ENCODE measurements at places on chromosomes 5 and 9.

GRCh38 chr5:167533814-167534795 is 757.3 kb upstream of the WWC1 start:
- DNase-seq = no peak

DNA sequence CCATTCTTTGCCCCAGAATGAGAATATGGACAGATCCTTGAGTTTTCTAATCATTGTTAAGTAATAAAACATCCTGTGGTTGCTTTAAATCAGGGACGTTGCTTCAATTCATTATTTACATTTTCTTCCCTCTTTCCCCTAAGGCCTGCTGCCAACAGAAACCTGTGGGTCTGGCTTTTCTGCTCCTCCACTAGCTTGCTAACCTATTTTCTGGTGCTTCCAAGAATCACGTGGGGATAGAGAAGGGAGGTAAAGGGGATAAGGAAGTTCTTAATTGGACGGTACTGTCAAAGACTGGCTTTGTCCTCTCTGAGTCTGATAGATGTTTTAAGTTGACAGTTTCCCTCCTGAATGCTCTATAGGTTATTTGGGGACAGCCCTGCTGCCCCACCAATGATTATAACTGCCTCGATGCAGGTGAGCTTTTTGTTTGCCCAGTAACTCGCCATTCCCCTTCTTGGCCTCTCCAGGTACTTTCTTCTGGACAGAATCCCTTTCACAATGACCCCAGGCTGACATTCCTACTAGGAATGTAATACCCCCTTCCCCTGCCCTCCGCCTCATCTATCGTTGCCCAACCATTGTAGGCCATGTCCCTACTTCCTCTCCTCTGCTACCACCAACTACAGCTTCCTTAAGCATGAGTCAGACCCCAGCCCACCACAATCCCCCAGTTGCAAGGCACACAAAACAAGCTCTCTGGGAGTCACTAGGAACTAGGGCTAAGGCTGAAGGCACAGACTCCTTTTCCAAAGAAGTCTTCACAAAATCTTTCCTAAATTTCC is 19.9 kb upstream of the CPEB4 start:
- no peak for DNase-seq

- DNase-seq = no peak
Observed at GRCh38 chr5:72882989-72883388, 66.5 kb downstream of the TNPO1 start.

DNA sequence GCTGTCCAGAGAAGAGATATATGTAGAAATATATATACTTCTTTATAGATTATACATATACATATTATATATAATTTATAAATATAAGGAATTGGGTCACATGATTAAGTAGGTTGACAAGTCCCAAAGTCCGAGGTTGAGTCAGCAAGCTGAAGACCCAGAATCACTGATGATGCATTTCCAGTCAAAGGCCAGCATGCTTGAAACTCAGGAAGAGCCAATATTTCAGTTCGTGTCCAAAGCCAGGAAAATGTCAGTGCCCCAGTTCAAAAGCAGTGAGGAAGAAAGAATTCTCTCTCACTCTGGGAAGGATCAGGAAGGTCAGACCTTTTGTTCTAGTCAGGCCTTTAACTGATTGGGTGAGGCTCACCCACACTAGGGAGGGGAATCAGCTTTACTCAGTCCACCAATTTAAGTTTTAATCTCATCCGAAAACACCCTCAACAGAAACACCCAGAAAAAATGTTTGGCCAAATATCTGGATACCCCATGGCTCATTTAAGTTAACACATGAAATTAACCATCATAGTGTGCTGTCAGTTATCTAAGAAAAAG is 42.0 kb upstream of the LVRN start:
- no peak for DNase-seq

GRCh38 chr5:102867992-102868662 is 113.0 kb downstream of the PAM start:
- no peak for DNase-seq

DNA sequence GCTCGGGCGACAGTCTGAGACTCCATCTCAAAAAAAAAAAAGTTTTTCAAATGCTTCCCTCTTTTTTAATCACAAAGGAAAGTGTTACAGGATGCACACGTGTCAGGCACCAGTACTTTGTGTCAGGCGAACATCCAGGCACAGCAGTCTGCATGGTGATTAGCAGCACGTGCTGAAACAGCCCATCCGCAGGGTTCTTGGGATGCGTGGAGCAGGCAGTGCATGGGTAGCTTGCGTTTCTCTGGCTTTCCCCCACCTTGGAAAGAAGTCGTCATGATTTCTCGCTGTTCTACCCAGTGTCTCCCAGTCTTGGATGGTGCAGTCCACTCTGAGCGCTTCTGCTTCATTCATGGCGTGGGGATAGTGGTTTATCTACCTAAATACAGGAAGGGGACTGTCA is 35.4 kb downstream of the GPR107 start:
- no peak for DNase-seq

GRCh38 chr5:42851481-42851880 is 39.8 kb upstream of the SELENOP start:
- DNase-seq = no peak

DNA sequence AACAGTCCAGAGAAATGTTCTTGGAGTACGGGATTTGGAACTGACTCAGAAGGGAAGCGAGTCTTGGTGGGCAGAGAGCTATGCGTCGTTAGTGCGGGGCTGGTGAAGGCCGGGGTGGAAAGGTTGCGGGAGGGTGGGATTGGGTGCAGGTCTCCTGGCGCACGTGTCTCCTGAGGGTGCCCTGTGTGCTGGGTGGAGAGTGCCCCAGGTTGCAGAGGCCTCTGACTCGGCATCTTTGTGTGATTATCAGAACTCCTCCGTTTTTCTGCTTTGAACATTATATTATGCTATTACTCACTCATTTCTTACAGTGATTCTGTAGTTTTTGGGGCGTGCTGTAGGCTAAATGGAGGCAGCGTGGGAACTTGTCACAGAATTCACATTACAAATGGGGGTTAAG is 11.4 kb downstream of the CEP72 start:
- no peak for DNase-seq

DNA sequence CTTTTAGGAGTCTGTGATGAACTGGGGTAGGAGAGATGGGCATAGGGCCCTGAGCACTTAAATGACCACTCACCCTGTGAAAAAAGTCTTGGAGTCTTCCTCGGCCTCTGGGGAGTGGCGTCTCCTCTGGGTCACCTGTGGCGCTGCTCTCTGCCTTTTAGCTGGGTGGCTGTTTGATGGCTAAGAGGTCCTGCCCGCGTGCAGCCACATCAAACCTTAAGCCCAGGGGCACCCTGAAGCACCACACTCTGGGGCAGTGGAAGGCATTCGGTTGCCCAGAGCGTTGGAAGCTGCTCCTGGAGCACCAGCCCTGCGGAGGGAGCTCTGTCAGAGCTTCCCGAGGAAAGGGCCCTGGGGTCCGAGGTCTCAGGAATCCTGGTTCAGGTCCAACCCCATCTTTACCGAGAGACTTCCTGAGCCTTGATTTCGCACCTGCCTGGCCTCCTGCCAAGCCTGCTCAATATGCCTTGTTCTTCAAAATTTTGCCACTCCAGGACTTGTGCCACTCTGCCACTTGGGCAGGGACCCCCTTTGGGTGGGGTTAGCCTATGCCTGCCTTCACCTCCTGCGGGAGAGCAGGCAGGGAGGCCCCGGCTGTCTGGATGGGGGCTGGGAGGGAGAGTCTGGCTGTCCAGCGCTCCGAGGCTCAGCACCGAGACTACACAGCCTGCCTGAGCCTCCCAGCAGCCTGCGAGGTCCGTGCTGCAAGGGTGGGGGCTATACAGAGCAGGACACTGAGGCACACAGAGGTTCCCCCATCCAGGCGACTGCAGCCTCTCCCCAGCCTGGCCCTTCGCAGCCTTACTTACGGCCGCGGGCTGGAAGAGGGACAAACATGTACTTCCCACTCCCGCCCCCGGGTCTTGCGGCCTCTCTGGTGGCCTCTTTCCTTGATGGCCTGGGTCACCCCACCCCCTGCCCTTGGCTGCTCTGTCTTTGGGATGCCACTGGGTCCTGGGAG is 63.4 kb upstream of the RNU6ATAC start:
- no peak for DNase-seq

DNA sequence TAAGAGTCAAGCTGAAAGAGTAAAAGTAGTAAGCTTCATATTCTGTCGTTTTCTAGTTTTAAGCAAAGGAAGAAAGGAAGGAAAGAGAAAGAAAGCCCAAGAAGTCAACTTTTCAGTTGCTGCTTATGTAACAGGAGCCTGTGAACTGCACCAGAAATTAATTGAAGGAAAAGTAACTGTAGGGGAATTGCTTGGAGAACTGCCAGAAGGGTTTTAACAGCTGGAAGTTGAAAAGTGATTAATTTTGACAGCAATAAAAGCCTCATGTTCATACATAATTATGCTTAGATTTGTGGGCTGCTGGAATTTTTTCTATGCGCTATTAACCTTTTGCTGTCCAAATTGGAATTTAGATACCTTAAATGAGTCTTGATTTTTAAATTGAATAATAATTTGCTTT is 255.7 kb downstream of the ENC1 start:
- no peak for DNase-seq

DNA sequence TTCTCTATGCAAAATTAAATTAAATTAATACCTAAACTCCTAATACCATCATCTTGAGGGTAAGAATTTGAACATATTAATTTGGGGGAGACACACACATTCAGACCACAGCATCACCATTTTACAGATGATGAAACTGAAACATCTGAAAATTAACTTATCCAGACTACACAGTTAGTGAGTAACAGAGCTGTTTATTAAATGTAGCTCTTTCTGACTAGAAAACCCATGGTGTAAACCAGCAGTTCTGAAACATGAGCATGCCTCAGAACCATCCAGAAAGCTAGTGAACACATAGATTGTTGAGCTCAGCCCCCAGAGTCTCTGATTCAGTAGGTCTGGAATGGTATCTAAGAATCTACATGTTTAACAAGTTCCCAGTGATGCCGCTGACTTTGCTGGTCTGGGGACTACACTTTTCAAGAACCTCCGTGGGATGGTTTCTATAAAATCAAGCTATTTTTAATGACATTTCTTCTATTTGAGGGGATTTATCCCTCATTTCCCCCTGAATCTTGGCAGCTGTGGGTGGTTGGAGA is 113.5 kb downstream of the RORB start:
- DNase-seq = no peak

DNA sequence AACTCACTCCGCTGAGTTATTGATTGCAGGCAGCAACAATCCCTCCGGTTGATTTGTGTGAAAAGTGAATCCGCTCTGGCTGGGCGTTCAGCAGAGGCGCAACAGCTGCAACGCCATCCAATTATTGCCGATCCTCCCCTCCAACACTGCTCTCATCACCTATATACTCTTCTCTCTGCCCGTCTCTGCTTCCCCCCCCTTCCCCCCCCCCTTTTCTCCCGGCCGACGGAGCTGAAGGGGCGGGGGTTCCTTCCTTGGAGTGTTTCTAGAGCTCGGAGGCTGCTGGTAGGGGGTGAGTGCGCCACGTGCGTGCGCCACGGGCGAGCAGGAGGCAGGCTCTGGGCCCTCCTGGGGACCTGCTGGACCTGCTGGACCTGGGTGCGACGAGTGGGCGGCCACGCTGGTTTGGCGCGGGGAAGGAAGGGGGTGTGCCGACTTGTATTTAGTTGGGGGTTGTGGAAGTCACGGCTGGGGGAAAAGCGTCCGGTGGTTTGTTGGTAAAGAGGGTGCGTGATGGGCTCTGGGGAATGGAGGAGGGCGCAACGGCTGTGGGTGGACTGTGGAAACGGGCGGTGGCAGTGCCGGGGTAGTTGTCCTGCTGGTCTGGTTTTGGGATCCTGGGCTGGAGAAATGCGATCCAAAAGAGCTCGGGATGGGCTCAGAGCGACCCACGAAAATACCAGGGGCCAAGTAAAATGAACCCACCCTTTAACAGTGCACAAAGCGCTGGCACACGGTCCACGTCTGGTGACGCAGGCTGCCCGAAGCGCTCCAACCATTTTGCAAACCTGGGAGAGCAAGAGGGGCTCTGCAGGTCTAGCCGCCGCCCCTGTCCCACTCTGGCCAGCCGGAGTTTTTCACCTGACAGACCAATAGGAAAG is 6.4 kb upstream of the MEF2C start:
- DNase-seq = no peak

DNA sequence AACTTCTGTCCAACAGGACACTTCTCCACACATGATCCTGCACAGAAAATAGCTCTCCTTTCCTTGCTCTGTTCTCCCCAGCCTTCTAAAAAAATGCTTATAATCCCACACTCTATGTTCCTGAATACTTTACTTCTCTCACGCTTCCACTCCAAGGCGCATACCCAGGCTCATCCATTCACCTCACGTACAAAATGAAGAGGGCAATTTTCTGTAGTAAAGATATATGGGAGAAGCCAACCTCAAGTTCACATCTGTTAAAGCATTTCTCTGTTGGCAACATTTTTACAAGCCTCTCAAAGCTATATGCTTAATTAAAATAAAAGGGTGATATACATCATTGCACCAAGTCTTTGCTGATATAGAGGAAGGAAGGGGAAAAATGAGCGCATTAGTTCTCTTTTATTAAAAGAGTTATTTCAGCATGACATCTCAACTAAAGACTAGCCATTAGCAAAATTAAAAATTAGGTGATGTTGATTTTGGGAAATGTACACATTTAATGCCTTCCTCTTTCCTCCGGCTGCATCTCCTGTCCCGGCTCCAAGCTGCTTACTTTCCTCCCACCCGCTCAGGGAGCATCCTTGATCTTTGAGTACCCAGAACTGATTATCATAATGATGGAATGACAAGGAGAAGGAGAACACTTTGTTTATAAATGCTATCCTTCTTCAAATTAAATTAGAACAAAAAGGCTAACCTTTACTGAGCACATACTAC is 342.1 kb upstream of the PANK3 start:
- no peak for DNase-seq

DNA sequence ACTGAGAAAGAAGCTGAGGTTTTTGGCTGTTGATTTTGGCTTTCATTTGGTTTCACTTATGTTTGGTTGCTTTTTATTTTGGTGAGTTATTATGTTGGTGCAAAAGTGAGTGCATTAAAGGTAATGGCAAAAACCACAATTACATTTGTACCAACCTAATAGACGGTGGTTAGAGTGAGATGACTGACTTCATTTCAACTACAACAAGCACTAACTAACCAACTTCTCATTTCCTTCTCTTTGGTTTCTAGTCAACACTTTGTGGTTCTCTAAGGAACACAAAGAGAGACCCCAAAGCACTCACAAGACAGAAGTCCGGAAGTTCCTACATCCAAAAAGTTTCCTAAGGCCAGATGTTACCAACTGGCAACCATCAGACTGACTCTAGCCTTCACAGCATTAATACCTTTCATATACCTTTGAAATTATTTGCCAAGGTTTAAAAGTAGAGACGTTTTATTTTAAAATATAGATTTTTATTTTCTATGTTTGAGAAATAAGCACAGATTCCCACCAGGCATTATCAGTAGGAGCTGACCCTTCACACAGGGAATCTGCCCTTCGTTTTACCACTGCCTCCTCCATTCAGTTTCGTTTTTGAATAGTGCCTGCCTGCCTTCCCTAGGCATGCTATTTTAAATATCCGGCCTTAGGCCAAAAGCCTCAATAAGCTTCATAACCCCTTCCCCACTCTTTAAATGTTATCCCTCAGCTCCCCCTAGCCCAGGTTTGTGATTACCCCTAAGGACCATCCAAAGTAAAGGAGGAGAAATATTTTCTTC is 301.1 kb upstream of the PTGER4 start:
- no peak for DNase-seq

DNA sequence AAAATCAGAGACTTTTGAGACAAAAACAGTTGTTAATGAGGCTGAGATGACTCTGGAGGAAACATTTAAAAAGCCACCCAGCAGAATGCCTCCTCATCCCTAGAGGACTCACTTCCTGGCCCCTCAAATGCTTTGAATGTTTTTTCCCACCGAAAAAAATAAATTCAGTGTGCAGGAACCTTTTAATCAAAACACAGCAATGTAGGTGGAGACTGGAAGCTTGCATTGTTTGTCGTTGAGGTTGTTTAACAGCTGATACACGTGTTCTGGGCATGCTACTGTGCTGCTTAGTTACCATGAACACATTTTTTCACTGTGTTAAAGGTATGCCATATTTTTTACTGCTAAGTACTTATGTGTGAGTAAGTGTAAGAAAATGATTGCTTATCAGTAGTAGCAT is 65.7 kb upstream of the ADCY2 start:
- no peak for DNase-seq
